ENCODE measurements at places on chromosomes 12 and 14.

- no peak for DNase-seq
Observed at GRCh38 chr12:127245009-127245408, 1022.0 kb upstream of the TMEM132C start.

- DNase-seq: no peak
Observed at GRCh38 chr12:3483089-3483488, 7.9 kb upstream of the PRMT8 start.

DNA sequence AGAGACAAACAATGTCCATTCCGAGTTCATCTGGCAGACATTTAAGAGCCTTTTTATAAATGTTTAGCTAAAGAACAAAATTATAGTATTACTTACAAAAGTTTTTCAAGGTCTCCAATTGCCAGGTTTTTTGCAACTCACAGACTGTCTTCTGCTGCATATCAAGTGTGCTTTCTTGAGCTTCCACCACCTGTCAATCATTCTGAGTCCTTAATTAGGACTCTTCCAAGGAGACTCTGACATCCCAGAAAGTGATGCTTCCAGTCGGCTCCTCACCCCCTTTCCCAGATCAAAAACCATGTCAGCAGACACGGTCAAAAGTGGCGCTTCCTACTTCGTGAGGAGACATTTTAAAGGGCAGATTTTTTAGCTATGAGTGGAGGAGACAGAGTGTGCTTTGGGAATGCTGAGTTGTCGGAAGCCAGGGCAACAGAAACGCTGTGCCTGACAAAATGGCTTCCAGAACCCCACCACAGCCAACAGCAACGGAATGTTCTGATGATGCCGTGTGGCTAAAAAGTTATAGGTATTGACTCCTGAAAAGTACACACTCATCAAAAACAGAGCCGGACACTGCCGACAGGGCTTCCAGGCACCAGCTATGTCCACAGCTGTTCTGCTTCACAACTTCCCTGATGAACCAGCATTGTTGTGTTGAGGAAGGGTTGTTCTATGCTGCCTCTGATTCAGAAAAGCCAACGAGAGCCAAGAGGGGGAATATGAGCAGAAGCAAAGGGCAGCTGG, 116.1 kb upstream of the SLC35F4 start:
- DNase-seq: no peak

- DNase-seq: no peak
Observed at GRCh38 chr12:92434607-92435025, 268.2 kb upstream of the PLEKHG7 start.

DNA sequence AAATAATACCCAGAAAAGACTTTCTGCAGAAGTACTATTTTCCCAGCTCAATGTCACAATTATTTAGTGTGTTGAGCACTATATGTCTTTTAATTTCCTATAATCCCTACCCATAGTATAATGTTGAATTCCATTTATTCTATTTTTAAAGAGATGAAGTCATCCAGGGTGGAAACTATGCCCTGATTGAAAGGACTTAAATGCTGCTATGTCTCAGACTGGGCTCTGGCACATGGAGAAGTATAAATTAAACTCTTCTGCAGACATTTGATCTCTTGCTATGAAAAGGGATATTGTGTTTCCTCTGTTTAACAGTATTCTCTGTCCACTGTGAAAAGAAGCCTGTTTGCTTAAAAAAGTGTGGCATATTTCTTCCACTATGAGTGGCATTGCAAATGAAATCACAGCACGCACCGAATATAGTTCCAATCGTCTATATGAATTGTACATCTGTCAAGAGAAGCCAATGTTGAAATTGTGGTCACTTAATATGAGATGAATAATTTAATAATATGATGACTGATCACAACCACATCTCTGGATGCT, 192.3 kb downstream of the BCAT1 start:
- DNase-seq: no peak

- no peak for DNase-seq
Observed at GRCh38 chr12:24725616-24726015, 223.3 kb downstream of the BCAT1 start.

GRCh38 chr12:71223139-71223538, 65.3 kb upstream of the TSPAN8 start:
- DNase-seq: no peak

GRCh38 chr14:55701638-55702037, 121.6 kb downstream of the KTN1 start:
- DNase-seq: peak; percentile 94

DNA sequence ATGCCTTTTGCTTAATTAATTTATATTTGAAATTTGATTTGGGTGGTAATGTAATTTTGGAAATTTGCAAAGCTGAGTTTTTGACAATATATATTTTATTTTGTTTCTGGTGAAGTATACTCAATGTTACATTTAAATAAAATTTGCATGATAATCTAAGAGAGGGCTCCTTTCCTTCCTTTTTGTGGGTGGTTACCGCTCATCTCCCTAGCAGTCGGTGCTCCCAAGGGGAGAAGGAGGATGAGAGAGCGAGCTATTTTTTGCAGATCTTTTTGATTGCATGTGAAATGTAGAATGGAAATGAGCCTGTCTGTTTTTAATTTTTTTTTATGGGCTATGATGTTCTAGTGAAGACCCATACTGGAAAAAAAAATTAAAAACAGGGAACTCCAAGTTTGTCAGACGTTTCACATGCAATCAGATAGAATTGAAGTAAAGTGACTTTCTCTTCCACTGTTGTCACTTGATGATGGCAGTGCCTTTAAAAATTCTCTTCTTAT, 39.8 kb downstream of the MSRB3 start:
- no peak for DNase-seq

- no peak for DNase-seq
Observed at GRCh38 chr12:32558903-32559302, 120.2 kb upstream of the DNM1L start.

- no peak for DNase-seq
Observed at GRCh38 chr14:58737511-58737910, 99.7 kb downstream of the DACT1 start.

DNA sequence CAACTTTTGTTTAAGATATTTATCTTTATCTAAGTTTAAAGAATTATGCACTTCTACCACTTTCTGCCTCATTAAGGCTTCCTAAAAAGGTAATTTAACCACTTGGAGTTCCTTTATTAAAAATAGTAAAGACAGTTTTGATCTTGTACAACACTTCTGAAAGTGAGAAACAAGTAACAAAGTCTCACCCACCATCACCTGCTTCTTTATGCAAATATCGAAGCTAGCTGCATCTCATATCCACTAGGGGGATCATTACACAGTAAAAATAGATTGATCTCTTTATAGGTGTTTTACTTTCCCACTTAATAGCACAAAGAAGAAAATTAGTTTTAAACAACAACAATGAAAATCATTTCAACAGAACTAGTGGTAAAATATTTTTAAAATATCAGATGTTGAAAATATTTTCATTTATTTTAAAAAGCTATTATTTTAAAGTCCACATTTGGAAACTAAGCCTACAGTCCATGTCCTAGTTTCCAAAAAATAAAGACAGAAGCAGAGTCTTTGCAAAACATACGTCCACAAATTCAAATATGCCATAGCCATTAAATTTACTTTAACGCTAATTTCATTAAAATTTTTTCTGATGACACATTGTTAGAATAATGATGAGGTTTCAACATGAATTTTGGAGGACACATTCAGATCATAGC, 160.0 kb upstream of the SOX5 start:
- no peak for DNase-seq

DNA sequence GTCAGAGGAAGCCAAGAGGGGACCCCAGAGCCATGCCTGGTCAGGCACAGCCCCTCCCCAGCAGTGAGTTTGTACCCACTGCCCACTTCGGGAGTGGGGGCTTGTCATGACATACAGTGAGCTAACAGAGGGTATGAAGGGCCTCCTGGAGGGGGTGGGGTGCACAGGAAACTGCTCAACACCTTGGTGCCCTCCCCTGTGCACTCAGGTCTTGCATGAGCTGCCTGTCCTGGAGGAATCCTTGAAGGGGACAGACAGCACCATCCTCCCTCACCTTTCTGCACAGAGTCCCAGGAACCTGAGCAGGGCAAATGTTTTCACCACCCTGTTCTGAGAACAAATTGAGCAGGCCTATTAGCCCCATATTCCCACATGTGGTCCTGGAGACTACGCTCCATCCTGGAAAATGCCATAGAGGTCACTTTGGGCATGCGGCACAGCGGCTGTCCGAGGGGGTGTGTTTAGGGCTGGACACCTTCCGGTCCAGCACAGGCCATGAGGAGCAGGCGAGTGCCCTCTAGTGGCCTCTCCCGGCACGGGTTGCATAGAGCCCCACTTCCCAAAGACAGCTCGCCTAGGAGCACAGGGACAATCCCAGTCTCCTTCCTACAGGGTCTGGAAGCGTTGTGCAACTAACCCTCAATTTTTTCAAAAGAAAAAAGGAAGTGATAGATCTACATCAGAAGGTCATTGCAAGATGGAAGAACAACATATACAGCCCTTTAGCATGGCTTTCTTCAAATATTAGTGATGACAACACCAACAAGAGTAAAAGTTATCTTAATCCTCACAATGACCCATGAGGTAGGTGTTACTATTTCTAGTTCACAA, 31.9 kb upstream of the ZFP36L1 start:
- DNase-seq: peak; percentile 61

Data from kidney glomerular epithelial cell (primary cell).